A549 (cell line): ENCODE measurements at places on chromosomes 4 and X. TPM values are rescaled to one million over a fixed set of nuclear protein-coding genes. Genes with fewer than 3 reads are reported as not detected.

DNA sequence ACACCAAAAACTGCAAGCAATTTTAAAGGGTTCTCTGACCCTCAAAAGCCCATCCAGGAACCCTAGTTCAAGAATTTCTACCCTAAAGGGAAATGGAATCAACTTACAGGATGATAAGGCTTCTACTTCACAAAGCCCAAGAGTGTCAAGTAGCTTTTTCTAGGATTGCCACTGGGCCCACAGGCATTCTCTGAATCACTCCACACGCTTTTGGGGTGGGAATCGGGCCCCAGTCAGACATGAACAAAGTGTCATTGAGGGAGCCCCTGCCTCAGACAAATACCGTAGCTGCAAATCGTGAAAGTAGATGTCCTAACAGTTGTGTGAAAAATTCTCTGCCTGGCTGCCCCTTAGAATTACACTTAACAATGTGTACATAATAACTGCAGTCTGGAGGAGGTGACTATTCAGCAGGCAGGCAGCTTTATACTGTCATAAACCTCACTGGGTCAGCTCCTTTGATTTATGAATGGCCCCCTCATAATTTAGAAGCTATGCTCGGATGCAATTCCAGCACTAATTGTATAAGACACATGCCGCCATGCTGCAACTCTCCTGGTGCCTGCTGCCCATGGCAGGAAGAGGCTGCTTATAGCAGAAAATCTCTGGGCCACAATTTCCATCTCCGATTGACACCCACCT, 36.7 kb downstream of the CHRDL1 start:
- DNase-seq, result no peak

DNA sequence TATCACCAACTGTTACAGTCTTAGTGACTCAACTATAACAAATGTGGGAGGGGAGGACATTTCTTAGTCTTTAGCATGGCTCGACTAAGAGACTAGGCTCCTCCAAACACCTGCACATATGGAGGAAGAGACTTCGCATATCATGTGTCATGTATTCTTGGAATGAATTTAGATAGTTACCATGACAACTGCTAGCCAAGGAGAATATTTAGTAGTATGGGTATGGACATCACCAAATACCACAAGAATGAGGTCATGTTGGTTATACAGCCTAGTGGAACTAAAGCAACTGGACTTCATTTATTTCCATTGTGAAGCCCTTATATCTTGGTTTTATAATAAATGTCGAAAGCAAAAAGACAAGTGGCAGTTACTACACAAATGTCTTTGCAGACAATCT, 512.3 kb downstream of the CFAP47 start:
- peak; percentile 11 for DNase-seq

GRCh38 chr4:187500796-187501195, 494.8 kb upstream of the ZFP42 start:
- DNase-seq, result no peak

Gene STS
- polyA plus RNA-seq, result 1.9 to 2.3 TPM (median 2.1 TPM) in 3 replicates

DNA sequence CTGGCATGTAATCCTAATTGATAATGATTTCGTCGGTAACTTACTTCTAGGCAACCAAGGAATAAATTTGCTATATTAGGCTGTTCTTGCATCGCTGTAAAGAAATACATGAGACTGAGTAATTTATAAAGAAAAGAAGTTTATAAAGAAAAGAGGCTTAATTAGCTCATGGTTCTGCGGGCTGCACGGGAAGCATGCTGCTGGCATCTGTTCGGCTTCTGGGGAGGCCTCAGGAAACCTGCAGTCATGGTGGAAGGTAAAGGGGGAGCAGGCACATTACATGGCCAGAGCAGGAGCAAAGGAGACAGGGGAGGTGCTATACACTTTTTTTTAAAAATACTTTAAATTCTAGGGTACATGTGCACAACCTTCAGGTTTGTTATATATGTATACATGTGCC, 290.2 kb downstream of the STK32B start:
- DNase-seq, result no peak

Gene RXFP1
- not detected in 3 replicates for polyA plus RNA-seq

DNA sequence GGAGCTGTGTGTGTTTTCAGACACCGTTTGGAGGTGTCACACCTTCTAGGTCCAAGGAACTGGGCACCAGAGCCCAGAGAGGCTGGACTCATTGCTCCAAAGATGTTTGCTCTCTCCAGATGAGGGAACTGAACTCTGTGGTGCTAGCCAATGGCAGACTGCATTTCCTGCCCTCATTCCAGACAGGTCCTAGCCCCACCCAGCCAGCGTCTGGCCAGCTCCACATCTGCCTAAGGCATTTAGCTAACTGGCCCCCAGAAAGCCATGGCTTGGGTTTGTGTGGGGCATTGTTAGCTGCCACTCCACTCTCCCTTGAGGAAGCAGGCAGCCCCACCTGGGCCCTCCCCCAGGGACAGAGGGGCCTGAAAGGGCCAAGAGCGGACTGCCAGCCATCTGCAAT, 11.4 kb downstream of the FGD1 start:
- DNase-seq, result no peak

DNA sequence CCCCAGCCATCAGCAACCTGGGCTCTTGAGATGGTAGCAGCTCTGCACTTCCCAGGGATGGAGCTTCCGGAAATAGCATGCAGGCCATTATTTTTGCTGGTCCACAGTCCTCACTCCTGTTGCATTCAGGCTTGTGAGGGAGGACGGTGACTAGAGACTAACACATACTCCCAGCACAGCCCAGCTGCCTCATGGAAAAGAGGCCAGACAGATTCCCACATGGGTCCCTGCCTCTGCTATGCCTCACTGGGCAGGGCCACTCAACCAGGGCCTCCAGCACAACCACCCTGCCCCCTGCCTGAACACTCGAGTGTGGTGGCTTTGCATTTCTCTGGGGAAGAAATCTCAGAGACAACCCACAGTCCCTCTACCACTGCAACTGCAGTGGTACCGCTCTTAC, 1195.1 kb downstream of the PCDH18 start:
- no peak for DNase-seq

Gene MGAT4D
- not detected in 3 replicates for polyA plus RNA-seq

Gene NCBP2L
- not detected in 3 replicates for polyA plus RNA-seq

Gene BEX2
- 2.5 to 3.2 TPM (median 2.8 TPM) in 3 replicates for polyA plus RNA-seq

DNA sequence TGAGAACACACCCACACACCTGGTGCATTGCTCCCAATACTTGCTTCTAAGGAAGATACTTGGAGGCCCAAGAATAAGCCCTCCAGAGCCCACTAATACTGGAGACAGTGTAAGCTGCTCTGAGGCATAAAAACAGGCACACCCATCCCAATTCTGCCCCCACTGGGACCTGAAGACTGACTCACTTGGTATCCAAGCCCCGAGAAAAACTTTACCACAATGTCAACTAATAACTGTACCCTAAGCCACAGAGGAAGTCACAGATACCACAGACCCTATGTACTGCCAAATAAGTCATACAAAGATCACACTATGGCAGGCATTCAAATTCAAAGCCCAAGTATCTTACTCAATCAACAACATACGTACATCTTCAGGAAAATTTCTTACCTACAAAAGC, 398.2 kb upstream of the SPANXN1 start:
- DNase-seq, result no peak

GRCh38 chr4:156322592-156322991, 368.9 kb upstream of the CTSO start:
- DNase-seq, result no peak

GRCh38 chr4:108991551-108992328, 228.9 kb upstream of the ETNPPL start:
- no peak for DNase-seq

Gene NPNT
- polyA plus RNA-seq, result 0.56 to 0.70 TPM (median 0.67 TPM) in 3 replicates

- no peak for DNase-seq
These were observed 81.0 kb upstream of the STIM2 start for GRCh38 chr4:26779674-26780073.
